ENCODE measurements at places on chromosomes 12 and 14. TPM values are rescaled to one million over a fixed set of nuclear protein-coding genes. Genes with fewer than 3 reads are reported as not detected.

Gene MYF6
- total RNA-seq: not detected

Gene RAD52
- 8.3 TPM for total RNA-seq

Gene LRP1-AS
- not detected for total RNA-seq

Gene LMNTD1
- not detected for total RNA-seq

Gene AQP6
- total RNA-seq: not detected

Data from tracheal epithelial cell (primary cell).